ENCODE measurements at places on chromosomes 7 and 10.
A peak's percentile ranks its signal among the peaks of the same experiment; 100 is the strongest.

- DNase-seq: no peak
These were observed 43.2 kb downstream of the SRRM3 start for GRCh38 chr7:76244781-76245391.

DNA sequence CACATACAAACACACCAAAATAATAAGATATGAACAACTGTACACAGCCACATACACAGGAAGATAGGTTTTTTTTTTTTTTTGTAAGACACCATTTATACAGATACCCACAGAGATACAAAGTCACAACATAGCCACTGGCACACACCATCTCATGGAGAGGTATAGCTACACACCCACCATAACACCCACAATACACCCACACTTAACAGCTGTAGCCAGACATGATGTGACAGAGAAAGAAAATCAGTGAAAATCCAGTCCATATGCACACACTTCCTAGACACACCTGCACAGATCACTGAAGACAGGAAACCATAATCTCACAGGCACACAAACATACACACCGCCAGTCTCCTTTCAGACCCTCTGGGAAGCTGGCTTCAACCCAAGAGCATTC lies 62.4 kb upstream of the PAX2 start:
- DNase-seq: no peak

DNA sequence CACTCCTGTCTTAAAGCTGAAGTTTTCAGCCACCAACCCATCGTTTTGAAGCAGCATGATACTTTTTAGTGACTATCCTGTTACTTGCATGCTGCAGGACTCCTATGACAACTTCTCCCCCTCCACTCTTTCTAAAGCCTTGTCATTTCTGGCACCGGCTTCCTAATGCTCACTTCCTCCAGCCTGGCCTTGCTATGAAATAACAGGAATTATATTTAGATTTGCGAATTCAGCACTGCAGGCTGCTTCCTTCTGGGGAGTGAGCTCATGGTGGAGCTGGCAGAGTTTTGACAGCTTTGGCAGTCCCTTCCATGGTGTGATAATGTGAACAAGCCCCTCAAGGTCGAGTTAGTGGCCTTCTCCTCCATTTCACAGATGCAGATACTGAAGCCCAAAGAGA lies 13.4 kb downstream of the BLNK start:
- DNase-seq: peak; percentile 78

GRCh38 chr10:23974746-23975272 lies 234.1 kb upstream of the KIAA1217 start:
- DNase-seq: no peak

- no peak for DNase-seq
These were observed 99.7 kb upstream of the PPIF start for GRCh38 chr10:79247373-79248137.

- no peak for DNase-seq
These were observed 259.7 kb downstream of the AHR start for GRCh38 chr7:17558135-17558534.

GRCh38 chr10:122248356-122249302 lies 22.5 kb upstream of the BTBD16 start:
- DNase-seq: no peak

DNA sequence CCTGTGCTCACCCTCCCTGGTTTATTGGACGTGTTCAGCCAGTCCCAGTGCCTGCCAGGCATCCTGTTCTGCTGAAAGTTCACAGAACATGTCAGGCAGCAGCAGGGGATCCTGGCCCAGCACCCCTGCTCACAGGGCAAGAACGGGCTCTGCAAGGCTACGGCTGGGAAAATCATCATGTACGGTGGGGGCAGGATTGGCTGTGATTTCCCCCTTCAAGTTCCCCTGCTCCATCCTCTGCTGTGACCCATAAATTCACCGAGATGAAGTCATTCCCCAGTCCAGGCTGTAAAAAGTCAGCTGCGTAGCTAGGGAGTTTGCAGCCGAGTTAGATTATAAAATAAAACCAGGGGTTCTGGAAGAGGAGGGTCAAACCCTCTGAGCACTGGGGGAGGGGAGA lies 484.1 kb upstream of the ZMIZ1 start:
- no peak for DNase-seq

- DNase-seq: no peak
These were observed 70.4 kb downstream of the ASB13 start for GRCh38 chr10:5595994-5596471.

DNA sequence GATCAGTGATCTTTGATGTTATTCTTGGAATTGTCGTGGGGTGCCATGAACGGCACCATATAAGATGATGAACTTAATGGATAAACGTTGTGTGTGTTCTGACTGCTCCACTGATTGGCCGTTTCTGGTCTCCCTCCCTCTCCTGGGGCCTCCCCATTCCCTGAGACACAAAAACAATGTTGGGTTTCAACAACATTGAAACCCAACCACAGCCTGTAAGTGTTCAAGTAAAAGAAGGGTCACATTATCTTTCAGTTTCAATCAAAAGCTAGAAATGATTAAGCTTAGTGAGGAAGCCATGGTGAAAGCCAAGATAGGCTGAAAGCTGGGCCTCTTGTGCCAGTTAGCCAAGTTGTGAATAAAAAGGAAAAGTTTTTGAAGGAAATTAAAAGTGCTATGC lies 19.5 kb downstream of the EN2 start:
- DNase-seq: no peak

- no peak for DNase-seq
These were observed 75.7 kb upstream of the PDE1C start for GRCh38 chr7:32145911-32146310.

GRCh38 chr10:75540357-75540966 lies 109.0 kb downstream of the LRMDA start:
- no peak for DNase-seq

DNA sequence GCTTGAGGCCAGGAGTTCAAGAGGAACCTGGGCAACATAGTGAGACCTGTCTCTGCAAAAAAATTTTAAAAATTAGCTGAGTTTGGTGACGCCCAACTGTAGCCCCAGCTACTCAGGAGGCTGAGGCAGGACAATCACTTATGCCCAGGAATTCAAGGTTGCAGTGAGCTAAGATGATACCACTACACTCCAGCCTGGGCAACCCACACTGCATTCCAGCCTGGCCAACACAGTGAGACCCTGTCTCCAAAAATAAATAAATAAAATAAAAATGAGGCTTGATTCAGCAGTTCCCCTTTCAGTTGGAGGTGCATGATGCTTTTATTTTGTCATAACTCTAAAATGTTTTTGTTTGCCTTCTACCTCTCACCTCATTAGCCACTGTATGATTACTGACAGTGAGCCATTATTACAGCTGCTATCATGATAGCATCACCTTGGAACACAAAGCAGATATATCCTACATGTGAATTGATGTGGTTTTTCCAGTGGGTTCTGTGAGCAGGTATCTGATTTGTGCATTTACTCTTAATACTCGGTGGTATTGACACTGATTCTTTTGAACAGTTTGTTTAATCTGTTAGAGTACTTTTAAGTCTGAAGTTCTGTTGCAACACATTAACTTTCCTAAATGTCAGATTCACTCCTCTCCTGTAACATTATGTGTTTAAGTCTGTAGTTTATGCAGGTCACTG lies 49.1 kb downstream of the ARID5B start:
- no peak for DNase-seq

DNA sequence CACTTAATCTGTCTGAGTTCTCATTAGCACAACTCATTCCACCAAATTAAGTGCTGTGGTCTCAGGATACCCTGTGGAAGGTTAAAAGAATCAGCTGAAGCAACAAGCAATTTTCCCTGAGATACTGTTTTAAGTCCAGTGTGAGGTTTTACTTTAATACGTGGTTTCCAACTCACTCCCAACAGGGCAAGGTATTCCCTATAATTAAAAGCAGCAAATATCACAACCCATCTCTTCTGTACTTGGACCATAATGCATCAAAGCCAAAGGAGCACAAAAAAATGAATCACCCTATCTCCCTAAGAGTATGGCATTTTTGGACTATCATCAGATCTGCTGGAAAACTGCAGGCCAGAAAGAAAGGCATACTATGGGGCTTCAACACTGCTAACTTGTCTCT lies 4.9 kb downstream of the CADPS2 start:
- no peak for DNase-seq

DNA sequence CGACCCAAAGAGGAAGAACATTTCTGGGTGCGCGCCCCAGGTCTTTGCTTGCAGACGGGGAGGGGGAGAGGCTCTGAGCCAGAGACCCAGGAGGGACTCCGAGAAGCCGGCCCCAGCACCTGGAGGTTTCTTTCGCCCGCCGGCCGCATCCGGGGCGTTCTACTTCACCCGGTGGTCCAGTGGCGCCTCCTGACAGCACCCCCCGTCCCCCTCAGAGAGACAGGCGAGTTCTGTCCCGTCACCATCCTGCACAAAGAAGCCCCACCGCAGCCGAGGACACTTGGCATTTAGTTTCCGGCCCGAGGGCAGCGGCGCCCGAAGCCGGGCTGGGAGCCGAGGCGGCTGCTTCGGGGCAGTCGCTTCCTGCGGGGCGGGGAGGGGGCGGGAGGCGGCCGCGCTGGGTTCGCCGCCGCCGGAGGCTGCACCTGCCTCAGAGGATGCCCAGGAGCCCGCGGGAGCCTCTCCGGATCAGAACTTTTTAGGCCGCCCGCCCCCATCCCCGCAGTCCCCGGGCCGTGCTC lies at the start of gene TMEM178B:
Gene TMEM178B, plus strand, starts transcription at position 424 of the 521 bp plus-strand sequence.
- DNase-seq: no peak

GRCh38 chr10:129079705-129080104 lies 387.3 kb upstream of the MGMT start:
- peak; percentile 63 for DNase-seq

DNA sequence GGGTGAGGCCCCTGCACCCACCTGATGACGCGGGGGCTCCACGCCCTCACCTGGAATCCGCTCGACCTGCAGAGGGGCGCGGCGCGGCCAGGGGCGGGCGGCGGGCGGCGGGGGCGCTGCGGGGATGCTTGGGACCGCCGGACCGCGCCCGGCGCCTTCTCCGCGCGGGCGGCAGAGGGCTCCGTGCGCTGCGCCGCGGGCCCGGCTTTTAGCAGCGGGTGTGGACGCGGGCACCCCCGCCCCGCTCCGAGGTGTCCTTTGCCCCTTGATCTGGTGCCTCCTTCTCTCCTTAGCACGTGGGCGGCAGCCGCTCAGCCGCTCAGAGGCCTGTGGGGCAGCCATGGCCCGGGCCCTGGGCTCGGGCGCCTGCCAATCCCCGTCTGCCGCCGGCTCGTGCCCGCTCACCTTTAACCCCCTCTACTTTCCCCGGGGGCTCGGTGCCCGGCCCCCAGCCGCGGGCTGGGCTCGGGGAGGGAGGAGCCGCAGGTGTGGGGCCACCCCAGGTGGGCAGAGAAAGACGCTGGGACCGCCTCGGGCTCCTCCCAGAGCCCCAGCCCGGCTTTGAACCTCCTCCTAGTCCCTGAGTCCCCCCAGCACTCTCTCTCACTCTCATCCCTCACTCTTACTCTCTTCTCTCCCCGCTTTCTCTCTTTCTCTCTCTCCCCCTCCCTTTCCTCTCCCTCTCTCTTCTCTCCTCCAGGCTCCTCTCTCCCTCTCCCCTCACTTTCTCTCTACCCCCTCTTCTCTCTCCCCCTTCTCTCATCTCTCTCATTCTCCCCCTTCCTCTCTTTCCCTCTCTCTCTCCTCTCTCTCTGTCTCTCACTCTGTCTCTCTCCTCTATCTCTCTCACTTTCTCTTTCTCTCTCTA lies 19.7 kb upstream of the VPS37D start:
- DNase-seq: no peak

DNA sequence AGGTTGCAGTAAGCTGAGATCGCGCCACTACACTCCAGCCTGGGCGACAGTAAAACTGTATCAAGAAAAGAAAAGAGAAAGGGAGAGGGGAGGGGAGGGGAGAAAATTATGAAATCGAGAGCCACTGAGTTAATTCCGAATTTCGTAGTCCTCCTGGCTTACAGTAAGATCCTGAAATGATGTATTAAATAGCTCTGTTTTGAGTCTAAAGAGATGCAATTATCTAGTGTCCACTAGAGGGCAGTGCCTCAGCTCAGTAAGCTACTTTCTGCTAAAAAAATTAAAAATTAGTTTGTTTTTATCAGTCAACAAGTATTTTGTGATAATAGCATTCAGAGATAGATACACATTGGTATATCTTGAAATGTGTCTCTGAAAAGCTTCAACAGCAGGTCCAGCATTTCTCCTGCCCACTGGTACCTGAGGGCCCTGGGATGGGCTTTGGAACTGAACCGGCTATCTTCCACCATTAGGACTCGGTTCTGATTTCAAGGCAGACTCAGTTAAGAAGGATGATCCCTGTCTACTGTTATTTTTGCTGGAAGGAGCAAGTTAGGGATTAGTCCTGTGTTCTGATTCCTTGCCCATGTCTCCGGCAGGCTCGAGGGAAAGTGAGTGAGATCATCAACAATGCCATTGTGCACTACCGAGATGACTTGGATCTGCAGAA lies 19.5 kb downstream of the TSPAN33 start:
- peak; percentile 43 for DNase-seq

- DNase-seq: no peak
These were observed 2.7 kb downstream of the FZD9 start for GRCh38 chr7:73436031-73436929.

GRCh38 chr10:121683816-121684215 lies 85.6 kb upstream of the FGFR2 start:
- no peak for DNase-seq

Data from MV-4-11 (cell line).